ENCODE measurements at places on chromosomes 5 and 9.

GRCh38 chr9:95085036-95085770 lies 232.3 kb downstream of the FANCC start:
- DNase-seq: no peak

DNA sequence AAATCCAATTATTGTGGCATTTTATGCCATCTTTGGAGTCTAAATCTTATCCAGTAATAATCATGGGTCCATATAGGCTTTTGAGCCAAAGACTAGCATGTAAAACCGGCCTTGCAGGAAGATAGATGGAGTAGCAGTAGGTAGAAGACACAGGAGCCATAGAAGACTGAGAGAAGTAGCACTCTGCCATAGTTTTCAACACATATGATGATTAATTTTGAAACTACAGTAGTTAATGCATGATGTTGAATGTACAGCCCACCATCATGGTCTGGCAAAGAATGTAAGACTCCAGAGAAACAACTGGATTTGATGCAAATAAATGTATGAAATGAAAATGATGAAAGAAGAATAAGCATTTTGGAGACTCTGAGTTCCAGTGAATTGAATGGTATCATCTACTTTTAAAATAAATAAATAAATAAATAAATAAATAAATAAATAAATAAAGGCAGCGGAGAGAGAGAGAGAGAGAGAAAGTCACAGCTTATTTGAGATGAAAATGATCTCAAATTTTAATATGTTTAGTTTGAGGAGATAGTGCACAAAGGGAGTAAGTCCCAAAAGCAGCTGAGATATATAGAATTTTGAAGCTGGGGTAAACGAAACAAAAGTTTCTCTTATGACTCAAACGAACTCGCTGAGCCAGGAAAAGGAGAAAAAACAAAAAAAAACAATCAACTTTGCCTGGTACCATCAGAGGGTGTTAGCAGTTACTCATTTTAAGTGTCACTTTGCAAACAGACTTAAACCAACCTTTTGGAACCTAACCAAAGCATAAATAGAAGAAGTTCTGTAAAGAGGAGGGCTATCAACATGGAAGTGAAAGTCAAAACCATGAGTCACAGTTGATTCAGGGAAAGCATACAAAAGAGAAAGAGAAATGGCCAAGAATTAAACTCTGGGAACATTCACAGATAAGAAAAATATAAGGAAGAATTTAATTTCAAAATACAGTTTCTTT lies 388.7 kb downstream of the CETN3 start:
- DNase-seq: peak; percentile 26

GRCh38 chr5:116468583-116468982 lies 106.0 kb downstream of the SEMA6A start:
- no peak for DNase-seq

DNA sequence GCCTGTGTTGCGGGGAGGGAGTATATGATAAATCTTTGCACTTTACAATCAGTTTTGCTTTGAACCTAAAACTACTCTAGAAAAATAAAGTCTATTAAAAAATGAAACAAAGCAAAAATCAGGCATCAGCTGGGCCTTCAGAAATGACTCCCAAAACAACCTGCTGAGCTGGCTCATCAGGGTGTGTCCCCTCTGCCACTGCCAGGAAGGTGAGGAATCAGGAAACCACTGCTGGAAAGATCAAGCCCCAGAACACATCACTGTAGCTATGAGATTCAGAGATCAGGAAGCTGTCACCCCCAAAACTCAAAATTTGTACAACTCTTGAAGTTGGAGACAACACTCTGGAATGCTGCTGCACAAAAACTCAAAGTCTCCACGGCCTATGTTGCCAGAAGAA lies 40.5 kb upstream of the TBCA start:
- DNase-seq: no peak

- DNase-seq: no peak
Measured at GRCh38 chr5:151081431-151082281, 822 bp upstream of the TNIP1 start.

DNA sequence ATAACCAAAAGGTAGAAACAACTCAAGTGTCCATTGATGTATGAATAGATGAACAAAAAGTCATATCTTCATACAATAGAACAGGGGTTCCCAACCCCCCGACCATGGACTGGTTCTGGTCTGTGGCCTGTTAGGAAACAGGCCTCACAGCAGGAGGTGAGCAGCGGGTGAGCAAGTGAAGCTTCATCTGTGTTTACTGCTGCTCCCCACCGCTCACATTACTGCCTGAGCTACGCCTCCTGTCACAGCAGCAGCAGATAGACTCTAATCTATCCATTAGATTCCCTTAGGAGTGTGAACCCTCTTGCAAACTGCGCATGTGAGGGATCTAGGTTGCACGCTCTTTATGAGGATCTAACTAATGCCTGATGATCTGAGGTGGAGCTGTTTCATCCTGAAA lies 478.0 kb downstream of the BRINP1 start:
- no peak for DNase-seq

DNA sequence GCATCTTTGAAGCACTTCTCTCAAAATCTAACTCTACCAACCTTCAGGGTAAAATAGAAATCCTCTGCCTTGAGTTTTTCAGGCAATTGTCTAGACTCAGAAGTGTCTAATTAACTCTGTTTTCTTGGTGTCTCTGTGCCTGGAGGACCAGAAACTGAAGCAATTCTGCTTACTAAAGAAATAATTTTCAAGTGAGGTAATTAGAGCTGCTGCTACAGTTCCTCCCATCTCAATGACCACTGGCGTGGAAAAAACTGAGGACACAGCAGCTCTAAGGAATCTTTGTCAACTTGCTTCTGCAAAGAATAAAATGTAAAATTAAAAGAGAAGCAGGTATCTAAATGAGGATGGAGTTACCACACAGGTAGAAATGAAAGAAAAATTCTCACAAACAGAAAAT lies 785.0 kb downstream of the PRELID2 start:
- no peak for DNase-seq

GRCh38 chr9:128082151-128082550 lies 14.1 kb downstream of the SLC25A25 start:
- DNase-seq: no peak

- no peak for DNase-seq
Measured at GRCh38 chr5:4542145-4542778, 597.9 kb upstream of the ADAMTS16 start.

DNA sequence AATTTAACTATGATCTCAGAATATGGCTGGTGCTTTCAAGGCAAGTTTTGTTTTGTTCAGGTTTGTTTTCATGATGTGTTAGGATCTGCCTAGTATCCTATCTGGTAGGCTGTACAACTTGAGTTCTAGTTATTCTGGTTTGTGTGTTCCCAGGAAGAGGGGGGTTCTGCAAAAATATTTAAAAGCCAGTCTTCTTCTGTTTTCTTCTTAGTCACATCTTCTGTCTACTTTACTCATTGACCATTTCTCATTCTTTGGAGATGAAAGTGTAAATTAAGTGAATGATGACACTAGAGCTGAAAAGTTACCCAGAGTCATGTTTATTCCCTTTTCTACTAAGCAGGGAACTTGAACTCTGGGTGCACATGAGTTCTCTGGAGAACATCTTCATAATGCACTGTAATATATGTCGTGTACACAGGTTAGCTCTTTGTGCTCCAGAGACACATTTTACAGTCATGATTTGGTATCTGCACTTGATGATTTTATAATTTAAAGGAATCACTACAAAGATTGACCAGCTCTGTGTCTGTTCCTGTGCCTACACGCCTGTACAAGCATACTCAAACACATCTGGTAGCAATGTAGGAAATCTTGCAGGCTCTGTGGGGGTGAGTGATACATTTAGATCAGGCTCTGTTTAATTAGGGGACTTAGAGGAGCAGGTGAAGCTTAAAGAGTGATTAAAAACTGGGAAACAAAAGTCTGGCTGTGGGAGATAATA lies 5.0 kb downstream of the SMAD5 start:
- no peak for DNase-seq

DNA sequence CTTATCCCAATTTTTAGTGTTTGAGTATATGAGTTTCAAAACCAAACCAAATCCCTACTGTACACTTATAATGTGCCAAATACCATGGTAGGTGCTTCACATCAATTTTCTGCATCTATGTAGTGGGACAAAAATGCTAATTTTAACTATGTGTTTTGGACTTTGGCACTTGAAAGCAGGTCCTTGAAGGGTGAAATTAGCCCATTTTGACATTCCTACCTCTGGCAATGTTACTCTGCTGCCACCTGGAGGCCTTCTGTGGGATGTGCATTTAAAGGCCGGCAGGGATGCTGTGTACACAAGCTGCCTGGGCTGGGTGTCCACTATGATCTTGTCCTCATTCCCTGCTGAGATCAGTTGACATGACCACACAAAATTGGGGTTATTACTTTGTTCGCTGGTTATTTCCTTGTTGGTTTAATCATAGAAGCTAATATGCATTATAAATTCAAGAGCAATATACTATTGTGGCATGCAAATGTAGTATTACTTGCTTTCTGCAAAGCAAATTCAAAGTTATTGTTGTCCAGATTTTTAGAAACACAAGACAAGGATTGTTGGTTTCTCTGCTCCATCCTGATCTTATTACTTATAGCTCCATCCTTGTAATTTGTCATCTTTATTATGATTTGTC lies 166.8 kb downstream of the ARHGEF28 start:
- peak; percentile 63 for DNase-seq

GRCh38 chr5:149151717-149152116 lies 10.4 kb downstream of the ABLIM3 start:
- DNase-seq: peak; percentile 44

- DNase-seq: peak; percentile 84
Measured at GRCh38 chr9:36074870-36075532, 38.3 kb downstream of the RECK start.

- DNase-seq: no peak
Measured at GRCh38 chr5:10295619-10296326, 11.9 kb downstream of the CMBL start.
